ENCODE measurements at places on chromosomes 1 and 21.

- DNase-seq, result no peak
Measured at GRCh38 chr1:68221980-68222373, 10.3 kb downstream of the WLS start.

DNA sequence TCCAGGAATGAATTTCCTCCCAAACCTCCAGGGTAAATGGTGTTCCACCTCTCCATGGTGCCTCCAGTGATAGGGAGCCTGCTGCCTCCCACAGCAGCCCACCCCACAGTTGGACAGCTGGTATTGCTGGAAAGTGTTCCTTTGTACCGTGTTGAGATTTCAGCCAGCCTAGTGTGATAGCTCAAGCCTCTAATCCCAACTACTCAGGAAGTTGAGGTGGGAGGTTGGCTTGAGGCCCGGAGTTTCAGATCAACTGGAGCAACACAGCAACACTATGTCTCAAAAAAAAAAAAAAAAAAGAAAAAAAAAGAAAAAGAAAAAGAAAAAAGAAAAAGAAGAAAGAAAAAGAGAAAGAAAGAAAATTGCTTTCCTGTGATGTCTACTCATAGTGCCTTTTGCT lies 96.1 kb downstream of the CHD1L start:
- DNase-seq, result no peak

GRCh38 chr1:36494971-36495370 lies 12.3 kb upstream of the CSF3R start:
- DNase-seq, result no peak

DNA sequence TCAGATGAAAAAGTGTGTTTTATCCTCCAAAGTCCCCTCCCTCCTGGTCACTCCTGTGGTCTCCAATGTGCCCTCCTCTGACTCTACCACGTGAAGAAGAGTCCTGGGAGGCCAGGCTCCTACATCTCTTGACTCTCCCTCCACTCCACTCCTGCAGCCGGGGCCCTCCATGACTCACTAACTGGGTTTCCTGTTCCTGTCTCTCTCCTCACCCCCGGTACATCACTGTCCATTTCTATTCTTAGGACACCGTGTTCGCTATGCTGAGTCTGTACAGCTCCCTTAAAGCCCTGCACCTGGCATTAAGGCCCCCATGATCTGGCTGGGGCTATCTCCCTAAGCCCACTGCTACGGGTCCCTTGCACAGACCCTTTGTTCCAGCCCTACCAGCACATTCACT lies 93.4 kb downstream of the BCAR3 start:
- DNase-seq, result no peak

DNA sequence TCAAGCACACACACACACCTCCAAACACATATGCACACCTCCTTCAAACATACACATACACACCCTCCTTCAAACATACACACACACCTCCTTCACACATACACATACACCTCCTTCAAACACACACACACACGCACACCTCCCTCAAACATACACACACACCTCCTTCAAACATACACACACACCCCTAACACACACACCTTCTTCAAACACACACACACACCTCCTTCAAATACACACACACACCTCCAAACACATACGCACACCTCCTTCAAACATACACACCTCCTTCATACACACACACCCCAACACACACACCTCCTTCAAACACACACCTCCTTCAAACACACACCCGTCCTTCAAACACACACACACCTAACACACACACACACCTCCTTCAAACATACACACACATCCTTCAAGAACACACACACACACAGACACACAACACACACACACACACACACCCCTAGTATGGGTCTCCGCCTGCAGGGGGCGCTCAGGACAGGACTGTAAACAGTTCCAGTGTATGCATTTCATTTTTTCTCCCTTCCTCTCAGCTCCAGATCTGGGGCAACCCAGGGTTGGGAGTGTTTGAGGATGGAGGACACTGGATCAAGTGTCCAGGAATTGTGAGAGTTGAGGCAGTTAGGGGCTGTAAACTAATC lies 12.1 kb downstream of the LGR6 start:
- no peak for DNase-seq

- no peak for DNase-seq
Measured at GRCh38 chr1:201307231-201307630, 23.9 kb downstream of the PKP1 start.

GRCh38 chr1:172627702-172628101 lies 31.2 kb upstream of the FASLG start:
- DNase-seq, result no peak

GRCh38 chr1:201008666-201009360 lies 14.7 kb downstream of the KIF21B start:
- DNase-seq, result no peak

- no peak for DNase-seq
Measured at GRCh38 chr1:21867451-21867996, 55.5 kb downstream of the LDLRAD2 start.

DNA sequence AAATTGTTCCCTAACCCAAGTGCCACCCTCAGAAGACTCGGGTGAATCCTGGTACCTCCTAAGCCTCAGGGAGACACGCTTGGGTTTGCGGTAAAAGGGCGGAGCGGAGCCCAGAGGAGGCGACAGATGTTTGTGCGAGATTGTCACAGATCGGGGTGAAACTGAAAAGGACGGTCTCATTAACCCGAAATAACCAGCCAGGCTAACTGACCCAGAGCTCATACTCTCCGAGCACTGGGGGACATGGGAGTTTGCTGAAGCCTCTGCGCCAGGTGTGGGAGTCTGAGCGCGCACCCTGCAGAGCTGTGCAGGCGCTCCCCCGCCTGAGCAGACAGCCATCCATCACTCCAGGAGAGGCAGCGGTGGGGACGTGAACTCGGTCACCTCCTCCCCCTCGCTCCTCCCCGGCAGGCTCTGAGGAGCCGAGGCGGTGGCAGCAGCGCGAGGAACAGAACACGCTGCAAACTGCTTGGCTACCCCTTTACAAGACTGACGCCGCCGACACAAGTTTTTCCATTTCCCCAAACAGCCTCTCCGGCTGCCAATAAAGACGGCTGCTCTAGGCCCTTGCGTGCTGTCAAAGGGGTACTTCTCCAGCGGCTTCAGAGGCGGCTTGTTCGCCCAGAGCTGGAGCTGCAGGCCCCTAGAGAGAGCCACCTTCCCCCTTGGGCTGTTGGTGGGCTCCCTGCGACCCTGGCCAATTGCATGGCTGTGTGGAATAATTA lies 43.5 kb downstream of the RRAGC start:
- DNase-seq, result no peak

DNA sequence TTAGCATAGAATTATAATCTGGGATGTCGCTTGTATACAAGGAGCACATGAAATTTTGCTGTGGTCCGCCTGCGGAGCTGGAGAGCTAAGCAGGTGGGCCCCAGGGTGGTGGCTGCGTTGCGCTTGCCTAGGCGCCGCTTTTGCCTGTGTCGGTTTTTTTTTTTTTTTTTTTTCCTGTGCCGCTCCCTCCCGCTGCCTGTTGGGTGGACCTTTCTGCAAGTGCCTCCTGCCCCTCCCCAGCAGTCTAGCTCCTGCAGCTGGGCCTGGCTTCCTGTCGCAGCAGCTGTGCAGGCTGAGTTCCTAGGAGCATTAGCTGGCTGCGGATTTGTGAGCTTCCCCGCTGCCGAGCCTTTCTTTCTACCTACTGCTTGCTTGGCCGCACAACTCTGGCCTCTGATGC lies 20.6 kb downstream of the PYHIN1 start:
- no peak for DNase-seq

DNA sequence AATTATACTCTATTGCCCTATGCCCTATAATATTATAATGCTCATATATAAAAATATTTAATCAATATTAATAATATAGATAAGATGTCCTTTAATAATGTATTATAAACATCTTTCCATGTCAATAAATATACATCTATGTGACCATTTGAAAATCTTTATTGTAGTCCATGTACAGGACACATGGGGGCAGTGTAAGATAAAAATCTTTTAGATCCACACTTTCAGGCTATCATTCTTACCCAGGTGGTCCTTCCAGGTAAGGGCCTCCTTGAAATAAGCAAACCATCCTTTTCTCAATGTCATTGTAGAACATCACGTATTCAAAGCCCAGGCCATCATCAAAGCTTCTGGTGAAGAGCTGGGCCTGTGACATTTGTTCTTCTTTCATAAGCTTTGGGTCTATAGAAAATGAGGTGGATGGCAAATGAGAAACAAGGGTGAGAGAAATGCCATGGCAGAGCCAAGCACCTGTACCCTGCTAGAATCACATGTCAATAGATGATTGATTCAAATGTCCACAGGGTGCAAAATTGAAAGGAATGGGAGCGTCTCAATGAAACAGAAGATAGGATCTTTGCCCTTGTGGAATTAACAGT lies 20.2 kb downstream of the THEM4 start:
- DNase-seq, result no peak

GRCh38 chr1:44655609-44656008 lies 18.7 kb downstream of the TMEM53 start:
- DNase-seq, result no peak

GRCh38 chr1:65393347-65393746 lies 27.1 kb upstream of the LEPR start:
- DNase-seq, result peak; percentile 45

- no peak for DNase-seq
Measured at GRCh38 chr1:151237678-151238466, 16.7 kb upstream of the PSMD4 start.

GRCh38 chr1:112297536-112297935 lies 98.5 kb upstream of the CTTNBP2NL start:
- DNase-seq, result no peak

DNA sequence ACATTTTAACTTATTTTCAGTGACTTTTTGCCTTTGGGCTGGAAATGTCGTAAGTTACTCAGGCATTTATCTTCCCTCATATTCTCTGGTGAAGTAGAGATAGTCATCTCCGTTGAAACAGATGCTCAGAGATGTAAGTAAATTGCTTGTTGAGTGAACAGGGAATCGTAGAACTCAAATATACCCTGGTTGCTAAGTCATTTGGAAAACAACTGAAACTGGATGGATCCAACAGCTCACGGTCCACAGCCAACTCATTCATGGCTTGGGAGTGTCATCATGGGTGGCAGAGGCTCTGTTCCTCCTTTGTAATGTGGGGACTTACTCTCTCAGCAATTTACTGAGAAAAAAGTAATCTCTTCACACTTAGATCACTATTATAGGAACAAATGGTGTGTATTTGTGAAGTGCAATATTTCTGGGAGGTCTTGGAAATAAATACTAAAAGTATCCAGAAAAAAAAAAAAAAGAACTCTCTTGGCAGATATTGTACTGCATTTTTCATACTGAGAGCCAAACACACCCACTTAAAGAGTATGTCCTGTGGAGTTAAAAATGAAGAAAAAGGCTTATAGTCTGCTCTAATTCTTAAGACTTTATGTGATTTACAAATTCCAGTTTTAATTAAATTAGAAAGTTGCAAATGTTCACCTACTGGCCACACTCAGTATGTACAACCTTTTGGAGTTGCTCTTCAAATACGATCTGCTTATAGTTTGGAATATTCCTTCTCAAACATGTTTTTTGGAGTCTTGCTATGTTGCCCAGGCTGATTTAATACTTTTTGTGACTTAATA lies 107.4 kb downstream of the LEPR start:
- no peak for DNase-seq

DNA sequence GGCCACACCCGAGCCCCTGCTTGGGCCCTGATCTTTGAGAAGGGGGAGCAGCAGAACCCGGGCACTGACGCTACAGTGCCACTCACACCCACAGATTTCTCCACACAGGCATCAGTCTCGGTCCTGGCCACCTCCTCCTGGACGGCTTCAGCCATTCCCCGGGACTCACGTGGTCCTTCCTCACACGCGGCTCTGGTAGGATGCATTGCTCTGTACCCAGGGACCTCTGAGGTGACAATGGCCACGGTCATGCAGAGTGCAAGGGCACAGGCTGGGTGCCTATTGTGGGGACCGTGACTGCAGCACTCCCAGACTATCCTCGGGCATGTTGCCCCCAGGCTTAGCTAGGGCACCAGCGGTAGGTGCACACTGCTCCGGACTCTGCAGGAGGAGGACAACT lies 11.8 kb upstream of the ZNF670 start:
- no peak for DNase-seq

GRCh38 chr1:29271724-29272123 lies 35.4 kb downstream of the PTPRU start:
- no peak for DNase-seq

DNA sequence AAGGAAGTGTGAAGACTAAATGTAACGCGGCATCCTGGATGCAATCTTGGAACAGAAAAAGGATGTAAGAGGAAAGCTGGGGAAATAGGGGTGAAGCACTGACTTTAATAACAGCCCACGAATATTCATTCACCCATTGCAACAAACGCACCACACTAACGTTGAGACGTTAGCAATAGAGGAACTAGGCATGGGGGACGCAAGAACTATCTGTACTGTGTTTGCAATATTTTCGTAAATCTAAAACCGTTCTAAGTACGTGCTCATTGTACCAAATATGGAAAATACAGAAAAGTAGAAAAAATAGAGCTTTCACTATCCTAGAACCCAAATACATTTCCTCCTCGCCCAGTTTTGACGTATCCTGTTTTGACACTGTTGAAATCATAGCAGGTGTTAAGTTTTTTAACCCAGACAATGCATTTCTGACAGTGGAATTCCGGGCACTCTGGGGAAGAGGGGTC lies 3.9 kb downstream of the LAPTM5 start:
- DNase-seq, result no peak

DNA sequence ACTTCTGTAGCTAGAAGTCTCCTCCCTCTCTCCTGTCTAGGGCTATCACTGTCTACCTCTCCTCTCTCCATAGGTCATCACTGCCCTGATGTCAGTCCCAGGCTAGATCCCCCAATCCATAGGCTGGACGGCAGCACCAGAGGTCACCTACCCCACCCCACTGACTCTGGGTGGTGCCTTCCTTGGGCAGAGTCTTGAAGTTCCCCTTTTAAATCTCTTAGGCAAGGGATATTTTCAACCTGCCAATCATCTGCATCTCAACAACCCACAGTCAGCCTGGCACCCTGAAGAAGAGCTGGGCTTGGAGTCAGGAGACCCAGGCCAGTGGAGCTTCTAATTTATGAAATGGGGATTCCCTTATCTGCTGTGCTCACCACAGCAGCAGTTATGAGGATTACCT lies 13.2 kb downstream of the MYBPH start:
- DNase-seq, result no peak

- DNase-seq, result no peak
Measured at GRCh38 chr1:5308249-5308648, 653.8 kb downstream of the AJAP1 start.

DNA sequence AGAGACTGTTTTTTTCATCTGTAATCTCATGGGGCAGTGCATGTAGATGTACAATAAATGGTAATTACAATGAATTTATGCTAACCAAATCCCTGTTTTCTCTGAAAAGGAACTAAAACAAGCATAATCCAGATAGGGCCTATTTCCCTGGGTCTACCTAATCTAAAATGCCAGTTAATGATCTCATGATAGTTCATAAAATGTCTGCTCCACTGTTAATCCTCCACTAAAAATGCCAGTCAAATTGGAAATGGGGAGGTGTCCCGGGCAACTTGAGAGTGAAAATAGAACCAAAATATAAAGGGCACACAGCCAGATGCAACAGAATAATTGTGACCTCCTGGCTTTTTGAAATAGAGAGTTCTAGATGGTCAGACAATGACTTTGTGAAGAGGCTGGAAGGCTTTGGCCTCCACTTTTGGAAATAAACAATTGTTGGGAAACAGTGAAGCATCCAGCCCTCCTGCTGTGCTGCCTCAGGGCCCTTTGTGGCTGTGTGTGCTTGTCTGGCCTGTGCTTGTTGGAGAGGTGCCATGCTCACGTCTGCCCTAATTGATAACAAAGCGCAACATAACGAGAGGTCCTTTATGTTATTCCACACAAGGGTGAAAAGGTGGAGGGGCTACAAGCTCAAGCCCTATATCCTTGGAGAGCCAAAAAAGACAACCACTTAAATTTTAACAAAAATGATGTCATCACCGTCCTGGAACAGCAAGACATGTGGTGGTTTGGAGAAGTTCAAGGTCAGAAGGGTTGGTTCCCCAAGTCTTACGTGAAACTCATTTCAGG lies 97.7 kb downstream of the ATP5PO start:
- DNase-seq, result no peak
